ENCODE measurements at places on chromosomes 5 and 9.
A peak's percentile ranks its signal among the peaks of the same experiment; 100 is the strongest.

- peak; percentile 56 for DNase-seq
Observed at GRCh38 chr5:32170303-32171151, 3.6 kb downstream of the GOLPH3 start.

- DNase-seq, result peak; percentile 33
Observed at GRCh38 chr5:39547553-39548154, 122.9 kb upstream of the DAB2 start.

GRCh38 chr5:168300326-168301182, 9.1 kb downstream of the WWC1 start:
- peak; percentile 31 for DNase-seq

DNA sequence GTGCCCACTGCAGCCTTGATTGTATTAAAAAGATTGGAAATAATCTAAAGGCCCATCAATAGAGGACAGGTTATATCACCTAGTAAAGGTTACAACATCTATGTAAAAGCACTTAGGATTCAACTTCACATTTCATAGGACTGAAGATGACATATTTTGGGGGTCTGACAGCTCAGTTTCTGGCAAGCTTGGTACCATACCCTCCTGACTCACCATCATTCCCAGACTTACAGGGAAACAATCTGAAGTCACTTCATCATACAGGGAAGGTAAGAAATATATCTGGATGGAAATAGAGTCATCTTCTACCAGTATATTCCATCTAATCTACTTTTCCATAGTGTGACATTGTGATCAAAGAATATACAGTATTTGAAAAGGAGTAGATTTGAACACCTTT, 28.8 kb upstream of the DAB2 start:
- DNase-seq, result no peak

DNA sequence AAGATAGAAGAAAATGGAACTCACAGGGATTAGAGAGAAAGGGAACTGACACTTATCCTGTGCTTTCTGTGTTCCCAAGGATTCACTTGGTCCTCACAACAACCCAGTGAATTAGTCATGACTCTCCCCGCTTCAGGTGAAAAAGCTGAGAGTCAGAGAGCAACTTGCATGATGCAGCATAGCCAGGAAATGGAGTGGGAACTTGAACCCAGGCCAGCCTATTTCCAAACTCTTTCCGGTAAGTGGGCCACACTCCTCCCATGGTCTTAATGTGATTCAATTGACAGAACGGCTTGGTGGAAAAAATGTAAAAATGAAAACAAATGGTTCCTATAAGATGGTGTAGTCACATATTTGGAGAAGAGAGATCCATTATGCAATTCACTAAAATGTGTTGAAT, 45.9 kb upstream of the CEMIP2 start:
- peak; percentile 74 for DNase-seq

GRCh38 chr5:173041881-173042762, 14.0 kb upstream of the CREBRF start:
- no peak for DNase-seq

DNA sequence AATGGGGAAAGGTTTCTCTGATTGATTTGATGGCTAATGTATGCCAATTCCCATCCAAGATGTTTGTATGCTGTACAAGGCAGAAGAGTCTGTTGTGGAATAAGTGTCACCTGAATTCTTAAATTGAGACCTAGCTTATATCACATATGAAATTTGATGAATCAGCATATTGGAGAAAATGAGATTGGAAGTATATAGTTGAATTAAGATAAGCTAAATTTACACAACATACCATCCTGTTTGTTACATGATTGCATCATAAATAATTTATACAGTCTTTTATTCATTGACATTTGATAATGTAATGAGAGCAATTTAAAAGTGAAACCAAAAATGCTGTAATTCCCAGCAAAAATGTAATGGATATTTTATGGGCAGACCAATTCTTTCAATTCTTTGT, 1.1 kb downstream of the CWC27 start:
- DNase-seq, result no peak

GRCh38 chr5:9653061-9653460, 22.9 kb upstream of the TAS2R1 start:
- DNase-seq, result no peak

DNA sequence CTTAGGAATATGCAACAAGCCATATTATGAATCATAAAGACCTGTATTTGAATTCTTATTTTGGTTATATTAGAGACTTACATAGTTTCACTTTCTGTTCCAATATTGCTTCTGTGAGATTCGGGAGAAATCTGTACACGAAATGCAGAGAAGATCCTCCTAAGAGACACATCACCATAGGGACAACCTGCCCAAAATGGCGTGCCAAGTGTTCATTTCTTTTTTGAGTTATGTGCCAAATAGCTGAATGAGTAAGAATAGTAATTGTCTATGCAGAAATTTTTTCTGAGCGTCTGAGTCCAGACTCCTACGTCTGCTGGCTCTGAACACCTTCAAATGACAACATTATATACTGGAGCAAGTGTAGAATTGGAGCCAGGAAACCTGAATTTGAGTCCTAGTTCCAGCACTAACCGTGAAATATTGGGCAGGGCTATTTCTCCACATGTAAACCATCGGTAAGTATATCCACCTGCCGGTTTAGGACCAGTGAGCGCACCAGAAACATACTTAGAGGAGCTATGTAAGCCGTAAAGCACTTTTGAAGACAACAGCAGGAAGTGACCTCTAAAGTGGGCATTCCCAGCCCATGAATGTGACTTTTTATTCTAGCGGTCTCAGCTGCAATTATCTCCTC, 163.9 kb upstream of the DMRT1 start:
- DNase-seq, result no peak

DNA sequence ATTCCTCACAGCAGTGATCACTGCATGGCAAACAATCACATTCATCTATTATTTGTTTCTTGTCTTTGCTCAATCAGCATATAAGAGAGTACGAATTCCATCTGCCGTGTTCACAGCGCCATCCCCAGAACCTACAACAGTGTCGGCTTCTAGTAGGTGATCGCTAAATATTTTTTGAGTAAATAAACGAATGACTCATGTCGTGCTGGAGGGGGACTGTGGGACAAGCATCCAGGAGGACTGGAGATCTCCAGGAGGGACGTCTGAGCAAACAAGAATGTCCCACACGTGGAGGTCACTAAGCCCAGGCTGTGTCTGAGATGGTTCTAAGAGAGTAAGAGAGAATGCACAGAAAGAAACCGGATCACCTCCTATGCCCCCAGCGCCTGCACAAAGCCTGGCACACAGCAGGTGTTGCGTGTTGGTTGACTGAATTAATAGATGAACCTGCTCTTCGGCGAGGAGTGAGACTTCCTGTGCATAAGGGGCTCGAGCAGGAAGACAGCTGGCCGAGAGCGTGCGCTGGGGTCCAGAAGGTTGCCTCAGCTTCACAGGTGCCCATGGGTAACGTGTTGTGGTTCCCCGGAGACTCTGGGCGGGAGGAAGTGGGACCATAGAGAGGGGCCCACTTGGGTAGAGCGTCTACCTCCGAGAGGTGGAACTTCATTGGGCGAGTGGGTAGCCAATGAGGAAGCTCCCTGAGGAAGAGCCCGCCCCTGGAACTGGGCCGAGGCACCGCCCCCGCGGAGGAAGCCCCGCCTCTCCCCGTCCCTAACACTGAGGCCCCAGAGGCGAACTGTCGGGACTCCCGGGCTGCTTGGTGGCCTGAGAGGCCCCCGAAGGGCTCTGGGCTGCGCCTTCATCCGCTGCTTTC, 193.0 kb downstream of the MELK start:
- DNase-seq, result no peak

DNA sequence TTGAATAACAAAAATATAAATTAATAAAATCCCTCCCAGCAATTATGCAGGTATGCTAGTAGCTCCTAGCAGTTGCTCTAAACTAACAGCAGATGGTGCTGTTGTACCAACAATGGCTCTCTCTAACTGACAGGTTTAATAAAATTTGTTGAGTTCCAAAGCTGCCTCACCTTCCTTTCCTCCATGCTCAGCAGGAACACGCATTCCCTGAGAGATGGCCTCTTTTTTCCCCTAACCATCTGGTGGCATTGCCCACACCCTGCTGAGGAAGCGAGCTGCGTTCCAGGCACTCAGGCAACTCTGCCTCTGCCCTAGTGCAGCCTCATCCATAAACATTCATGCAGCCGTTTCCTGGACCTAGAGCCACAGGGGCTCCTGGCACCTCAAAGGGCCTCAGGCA, 106.2 kb downstream of the KLHL3 start:
- DNase-seq, result no peak

DNA sequence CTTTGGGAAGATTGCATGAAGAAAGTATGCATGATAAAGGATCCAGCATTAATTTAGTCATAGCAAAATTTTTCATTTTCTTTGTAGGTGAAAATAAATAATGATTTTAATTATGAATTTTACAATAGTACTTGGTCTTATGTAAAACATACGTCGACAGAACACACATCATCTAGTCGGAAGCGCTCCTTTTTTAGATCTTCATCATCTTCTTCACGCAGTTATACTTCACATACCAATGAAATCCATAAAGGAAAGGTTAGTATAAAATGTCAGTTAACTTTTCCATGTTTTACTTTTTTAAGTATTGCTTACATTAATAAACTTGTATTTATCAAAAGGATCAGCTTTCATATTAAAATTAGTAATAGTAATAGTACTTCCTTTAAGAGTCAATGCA, 35.8 kb downstream of the C7 start:
- DNase-seq, result no peak

- DNase-seq, result peak; percentile 21
Observed at GRCh38 chr5:75367401-75367800, 30.4 kb downstream of the HMGCR start.

GRCh38 chr5:3352711-3353110, 242.9 kb upstream of the IRX1 start:
- no peak for DNase-seq

DNA sequence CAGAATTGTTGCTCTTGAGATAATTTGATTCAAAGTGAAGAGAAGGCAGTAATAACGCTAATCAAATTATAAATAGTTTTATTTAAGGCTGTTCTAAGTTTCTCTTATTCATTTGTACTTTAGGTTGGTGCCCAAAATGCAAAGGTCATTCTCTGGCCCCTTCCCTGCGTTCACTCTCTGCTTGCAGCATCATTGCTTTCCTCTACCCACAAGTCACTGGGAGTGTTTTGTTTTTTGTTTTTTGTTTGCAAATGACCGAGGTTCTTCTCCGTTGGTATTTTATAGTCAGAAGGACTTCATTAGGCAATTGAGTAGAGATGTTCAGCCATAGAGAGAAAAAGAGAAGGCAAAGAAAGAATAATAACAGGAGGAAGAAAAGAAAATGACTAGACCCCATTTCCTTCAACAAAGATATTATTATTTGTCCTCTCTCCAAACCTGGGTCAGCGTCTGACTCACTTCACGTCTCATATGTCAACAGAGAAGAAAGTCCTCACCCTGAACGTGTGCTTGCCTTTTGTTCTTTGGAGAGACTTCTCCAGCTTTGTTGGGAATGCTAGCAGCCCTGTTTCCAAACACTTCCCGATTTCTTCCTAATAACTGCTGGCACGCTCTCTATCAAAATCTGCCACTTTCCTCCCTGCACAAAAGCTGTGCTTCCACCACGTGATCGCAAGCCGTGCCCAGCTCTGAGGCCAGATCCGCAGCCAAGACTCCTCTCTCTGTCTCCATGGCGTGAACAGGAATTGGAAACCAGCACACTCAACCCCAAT, 119.8 kb downstream of the EBF1 start:
- DNase-seq, result no peak

DNA sequence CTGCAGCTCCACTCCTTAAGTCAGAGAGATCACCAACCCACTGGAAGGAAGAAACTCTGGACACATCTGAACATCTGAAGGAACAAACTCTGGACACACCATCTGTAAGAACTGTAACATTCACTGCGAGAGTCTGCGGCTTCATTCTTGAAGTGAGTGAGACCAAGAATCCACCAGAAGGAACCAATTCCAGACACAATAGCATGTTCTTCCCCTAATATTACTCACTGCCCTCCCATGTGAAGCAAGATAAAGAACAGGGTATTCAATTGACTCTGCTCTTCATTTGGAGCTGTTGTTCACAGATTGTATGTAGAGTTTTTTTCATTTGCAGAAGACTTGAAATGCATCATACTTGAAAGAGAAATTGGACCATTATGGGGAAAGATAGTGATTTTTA, 10.8 kb downstream of the SAXO1 start:
- no peak for DNase-seq

DNA sequence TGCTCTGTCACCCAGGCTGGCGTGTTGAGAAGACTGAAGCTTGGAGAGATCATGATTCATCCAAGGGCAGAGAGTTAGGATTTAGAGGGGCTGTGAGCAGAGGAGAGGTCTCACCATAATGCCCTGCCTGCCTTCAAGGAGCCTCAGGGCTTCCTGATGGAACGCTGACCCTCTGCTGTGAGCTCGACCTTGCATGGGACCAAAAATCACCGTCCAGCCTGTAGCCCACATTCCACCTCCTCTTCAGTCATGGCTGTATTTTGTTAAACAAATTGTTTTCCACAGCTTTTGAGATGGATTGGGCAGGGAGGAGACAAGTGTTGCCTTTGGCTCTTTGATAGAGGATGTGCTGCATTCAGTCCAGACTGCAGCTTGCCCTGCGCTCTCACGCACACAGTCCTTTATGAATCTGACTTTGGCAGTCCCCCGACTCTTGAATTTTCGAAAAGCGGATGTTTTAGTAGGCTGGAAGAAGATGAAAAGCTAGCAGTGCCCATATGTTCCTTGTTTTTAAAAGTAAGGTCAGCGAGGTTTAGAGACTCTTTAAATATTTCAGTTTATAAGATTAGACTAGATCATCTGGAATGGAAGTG, 79.5 kb downstream of the MVB12B start:
- no peak for DNase-seq

GRCh38 chr5:119218830-119219782, 136.7 kb upstream of the TNFAIP8 start:
- DNase-seq, result no peak

DNA sequence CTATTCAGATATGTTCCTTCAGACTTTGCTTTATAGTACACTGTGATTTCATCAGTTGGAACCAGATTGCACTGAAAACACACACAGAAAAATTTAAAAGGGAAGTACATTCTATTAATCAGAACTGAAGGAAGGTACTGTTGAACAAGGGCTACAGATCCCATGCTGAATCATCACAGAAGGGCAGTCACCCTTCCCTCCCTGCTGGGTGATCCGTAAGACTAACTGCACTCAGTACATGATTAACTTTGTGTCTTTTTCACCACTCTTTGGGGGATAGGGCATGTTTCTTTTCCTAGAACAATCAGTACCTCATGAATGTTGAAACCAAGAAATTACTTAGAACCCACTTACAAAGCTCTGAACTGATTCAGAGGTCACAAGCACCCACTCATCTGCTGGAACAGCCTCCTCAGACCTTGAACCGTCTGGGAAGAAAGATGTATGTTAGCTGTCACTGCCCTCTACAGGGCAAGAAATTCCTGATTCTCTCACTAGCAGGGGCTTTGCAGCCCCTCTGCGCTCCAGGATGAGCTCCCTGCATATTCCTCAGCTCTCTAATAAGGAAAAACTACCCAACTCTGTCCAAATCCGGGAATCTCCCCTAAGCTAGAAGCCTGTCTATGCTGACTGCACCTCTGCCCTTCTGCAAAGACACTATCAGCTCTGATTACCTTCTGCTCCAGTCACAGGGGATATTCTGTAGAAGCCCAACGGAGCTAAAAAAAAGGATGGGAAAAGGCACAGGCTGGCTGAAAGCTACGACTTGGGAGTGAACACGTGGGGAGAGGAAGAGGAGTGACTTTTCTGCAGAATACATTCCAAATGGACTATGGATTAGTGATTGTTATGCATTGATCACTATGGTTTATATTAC, 51.0 kb downstream of the IARS1 start:
- DNase-seq, result peak; percentile 95

GRCh38 chr5:149063017-149063687, at the start of gene SH3TC2:
TSS of gene SH3TC2 (minus strand) at chr5:149063062. CDS start at chr5:149063022, 40 bp downstream.
- peak; percentile 4 for DNase-seq

Data from skeletal muscle cell (primary cell).